ENCODE measurements at places on chromosomes 7 and 10.

GRCh38 chr10:9311702-9312499, 1257.4 kb downstream of the GATA3 start:
- DNase-seq, result no peak

DNA sequence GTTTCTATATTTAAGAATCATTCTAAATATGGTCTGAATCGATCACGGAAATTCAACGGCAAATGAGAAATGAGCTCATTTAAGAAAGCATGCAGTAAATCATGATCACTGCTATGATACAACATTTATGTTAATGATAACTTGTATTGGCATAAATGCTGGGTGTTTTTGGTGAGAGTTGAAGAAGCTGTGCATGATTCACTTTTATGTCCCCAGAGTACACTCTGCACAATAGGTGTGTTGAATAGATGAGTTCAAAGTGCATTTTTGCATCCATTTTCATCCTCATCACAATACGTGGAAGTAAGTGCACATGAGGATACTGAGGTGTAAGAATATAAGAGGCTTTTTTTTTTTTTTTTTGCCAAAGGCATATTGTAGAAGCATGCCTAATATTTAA, 169.3 kb downstream of the PPP1R17 start:
- no peak for DNase-seq

DNA sequence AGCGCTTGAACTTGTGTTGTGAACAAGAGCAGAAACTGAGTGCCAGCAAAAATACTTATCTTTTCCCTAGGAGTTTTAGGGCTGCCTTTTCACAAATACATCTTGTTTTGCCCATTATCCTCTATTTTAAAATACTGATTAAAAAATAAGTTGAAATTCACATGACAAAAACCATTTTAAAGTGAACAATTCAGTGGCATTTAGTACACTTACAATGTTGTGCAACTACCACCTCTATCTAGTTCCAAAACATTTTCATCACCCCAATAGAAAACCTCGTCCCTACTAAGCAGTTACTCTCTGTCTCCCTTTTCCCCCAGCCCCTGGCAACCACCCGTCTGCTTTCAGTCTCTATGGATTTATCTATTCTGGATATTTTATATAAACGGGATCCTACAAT, 1.4 kb downstream of the WBP1L start:
- DNase-seq, result no peak

GRCh38 chr10:116796469-116796868, 52.8 kb upstream of the ENO4 start:
- DNase-seq, result no peak

- no peak for DNase-seq
Measured at GRCh38 chr10:110073896-110074295, 66.1 kb downstream of the ADD3 start.

DNA sequence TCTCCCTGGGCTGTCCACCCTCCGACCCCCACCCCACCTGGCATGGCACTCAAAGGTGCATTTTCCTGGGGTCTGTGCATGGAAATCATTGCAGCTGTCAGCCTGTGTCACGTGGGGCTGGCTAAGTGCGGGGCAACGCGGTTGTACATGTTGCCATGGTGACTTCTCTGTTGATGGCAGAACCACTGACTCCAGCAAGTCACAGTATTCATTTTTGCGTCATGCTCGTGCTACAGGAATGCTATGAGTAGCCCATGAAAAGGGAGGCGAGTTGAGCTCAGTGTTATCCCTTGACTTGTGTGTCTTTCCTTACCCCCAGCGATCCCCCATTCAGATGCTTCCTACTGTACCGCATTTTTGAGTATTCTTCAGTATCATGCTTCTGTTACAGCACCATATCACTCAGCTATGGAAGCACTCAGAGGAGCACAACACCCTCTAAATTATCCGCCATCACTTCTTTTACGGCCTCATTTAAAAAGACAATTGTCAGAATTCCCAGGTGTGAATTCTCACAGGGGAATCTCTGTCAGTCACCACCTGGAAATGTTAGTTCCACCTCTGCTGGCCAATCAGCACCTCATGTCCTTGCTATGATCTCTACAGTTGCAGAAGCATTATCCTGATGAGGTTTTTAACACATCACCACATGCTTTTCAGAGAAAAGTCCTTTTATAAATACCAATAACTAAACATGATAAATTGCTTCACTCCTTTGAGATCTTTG, 194.4 kb upstream of the C7orf33 start:
- no peak for DNase-seq
